ENCODE measurements at places on chromosomes 6 and 20.

- DNase-seq = no peak
Observed at GRCh38 chr6:108565893-108566292, 5.2 kb downstream of the FOXO3 start.

GRCh38 chr20:49935746-49936152 is 448 bp upstream of the RNF114 start:
- DNase-seq = no peak

DNA sequence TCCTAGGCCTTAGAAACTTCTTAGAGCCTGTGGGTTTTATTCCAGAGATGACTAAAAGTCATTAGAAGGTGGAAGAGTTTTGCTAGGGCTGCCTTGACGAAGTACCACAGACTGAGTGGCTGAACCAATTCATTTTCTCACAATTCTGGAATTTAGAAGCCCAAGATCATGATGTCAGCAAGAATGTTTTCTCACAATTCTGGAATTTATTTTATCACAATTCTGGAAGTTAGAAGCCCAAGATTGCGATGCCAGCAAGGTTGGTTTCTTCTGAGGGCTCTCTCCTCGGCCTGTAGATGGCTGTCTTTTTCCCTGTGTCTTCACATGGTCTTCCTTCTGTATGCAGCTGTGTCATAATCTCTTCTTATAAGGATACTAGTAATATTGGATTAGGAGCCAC is 672.9 kb upstream of the MARCKS start:
- no peak for DNase-seq

DNA sequence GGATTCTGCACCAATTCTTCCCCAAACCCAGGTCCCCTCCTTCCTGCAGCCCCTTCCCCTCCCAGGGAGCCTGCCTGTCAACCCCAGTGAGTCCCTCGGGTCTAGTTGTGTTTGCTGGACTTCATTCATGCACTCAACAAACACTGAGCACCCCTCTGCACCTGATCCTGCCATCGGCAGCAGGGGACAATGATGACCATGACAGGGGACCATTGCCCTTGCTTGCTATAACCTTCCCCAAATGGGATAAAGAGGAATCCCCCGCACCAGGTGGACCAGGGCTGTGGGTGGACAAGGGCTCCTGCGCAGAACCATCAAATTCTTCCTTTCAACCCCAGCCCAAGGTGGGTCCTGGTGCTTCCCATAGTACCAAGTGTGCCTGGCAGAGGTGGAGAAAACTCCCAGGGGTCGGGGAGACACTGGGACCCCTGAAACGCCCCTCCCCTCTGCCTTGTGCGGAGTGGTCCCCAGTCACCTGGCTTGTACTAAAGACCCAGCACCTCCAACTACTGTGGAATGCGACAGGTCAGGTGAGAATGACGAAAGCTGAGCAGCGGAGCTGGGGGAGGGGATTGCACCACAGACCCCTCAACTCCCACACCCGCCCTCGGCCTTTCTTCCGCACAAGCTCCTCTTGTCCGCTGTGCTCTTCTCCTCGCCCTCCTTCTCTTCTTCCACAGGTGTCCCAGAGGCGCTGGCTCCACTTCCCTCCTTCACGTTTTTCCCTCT is 119.9 kb upstream of the ZNF217 start:
- no peak for DNase-seq

DNA sequence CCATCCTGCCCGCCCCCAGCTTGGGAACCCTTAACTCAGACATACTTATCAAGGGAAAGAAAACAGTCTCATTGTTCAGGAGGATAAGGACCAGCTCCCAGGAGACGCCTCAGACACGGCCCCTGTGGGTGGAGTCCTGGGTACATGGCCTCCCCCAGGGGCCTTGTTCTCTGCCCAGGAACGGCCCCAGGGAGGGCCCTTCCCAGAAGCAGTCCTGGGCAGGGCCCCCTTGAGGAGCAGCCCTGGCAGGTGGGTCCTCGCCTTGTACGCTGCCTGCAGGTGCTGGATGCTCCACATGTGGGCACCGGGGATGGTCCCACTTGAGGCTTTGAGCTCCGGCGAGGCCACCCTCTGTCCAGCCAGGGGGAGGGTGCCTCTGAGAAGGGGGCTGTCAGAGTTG is 4.5 kb upstream of the GATA5 start:
- DNase-seq = no peak

DNA sequence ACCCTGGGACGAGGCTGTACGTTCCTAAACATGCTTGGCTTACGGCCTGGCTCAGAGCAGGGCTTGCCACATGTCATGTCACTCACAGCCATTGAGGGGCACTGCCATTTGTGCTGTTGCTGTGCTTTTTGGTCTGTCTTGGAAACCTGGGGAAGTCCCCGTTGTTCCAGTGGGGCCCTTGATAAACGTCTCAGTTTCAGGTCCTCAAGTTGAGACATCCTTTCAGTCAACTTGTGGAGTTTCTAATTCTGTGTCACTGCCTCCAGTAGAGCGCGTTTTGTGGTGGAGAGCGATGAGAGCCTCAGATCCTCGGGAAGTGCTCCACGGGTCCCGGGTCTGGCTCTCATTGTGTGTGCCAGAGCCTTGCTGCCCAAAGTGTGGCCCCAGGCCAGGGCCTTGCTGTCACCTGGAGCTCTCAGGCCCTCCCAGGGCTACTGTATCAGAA is 43.0 kb upstream of the CCR6 start:
- no peak for DNase-seq

GRCh38 chr6:75691012-75691411 is 58.0 kb upstream of the MYO6 start:
- no peak for DNase-seq

DNA sequence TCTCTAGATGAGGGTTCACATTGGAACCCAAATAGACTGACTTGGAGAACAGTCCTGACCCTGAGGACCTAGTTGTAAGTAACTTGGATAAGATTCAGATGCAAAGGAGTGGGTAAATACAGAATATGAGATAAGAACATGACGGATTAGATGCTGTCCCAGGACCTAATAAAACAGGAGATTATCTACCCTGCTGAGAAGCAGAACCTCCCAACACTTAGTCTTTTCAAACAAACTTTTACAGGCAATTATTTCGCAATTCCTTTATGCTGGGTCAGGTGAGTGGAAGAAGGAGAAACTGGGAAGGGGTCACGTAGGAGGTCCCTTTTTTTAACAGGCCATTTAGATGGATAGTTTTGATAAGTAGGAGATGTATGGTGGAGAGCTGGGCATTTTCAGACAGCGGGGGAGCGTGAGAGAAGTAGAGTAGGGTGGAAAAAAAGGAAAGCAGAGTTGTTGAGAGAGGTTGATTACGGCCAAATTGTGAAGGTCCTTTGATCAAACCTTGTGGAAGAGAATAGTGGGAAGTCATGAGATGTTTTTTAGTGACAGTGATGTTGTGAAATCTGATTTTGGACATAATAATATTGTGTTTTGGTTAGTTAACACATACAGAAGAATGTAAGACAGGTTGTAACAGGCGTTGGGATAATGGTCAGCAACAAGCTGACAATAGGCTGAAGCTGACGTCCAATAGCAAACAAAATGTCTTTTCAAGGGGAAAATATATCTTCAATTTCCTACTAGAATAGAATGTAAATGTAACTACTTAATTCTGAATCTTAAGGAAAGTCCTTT is 32.8 kb downstream of the FAM83B start:
- DNase-seq = no peak

DNA sequence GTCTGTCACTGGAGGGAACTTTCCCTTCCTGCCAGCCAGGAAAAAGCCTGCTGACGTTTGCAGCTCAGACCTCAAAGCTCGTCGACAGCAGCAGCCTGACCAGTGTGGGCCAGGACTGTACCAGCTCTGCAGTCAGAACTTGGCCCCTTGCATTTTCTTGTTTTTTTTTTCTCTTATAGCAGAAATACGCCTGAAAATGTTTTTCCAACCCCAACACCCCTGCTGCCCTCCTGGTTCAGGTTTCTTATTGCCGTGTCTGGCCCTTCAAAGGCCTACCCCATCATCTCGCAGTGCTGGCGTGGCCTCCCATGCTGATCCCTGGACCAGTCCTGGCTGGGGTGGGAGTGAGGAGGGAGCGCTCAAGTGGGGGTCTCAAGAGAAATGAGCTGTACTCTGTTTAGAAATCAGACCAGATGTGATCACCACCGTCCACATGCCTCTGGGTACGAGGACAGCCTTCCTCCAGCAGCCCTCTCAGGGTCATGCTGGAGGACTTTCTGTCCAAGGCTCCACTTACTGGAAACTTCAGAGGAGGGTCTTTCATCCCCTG is 169.0 kb downstream of the FOXC1 start:
- no peak for DNase-seq

- no peak for DNase-seq
Observed at GRCh38 chr6:107062691-107063090, 34.7 kb downstream of the MTRES1 start.

- DNase-seq = no peak
Observed at GRCh38 chr6:151154418-151154817, 85.3 kb upstream of the AKAP12 start.

- DNase-seq = no peak
Observed at GRCh38 chr20:33411711-33412483, 10.6 kb upstream of the CDK5RAP1 start.

- DNase-seq = no peak
Observed at GRCh38 chr6:167244991-167245390, 46.1 kb upstream of the UNC93A start.

- no peak for DNase-seq
Observed at GRCh38 chr6:136166815-136167214, 83.3 kb downstream of the MTFR2 start.

- no peak for DNase-seq
Observed at GRCh38 chr20:17940224-17940971, 28.2 kb downstream of the SNX5 start.

DNA sequence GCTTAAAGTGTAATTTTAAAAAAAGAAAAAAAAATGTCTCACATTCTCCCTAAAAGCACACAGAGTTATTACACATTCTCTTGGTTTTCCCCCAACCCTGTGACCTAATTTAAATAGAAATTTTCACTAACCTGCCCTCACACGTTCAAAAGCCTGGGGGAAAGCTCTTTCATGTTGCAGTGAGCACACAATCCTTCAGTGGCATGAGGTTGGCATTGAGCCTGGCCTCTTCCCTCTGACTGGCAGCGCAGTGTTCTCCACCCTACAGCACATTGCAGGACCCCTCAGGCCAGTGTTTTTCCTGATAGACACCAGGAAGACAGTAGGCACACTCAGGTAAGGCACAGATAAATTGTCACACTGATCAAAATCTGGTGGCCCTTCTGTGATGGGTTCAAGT is 34.1 kb downstream of the TNFRSF21 start:
- no peak for DNase-seq

DNA sequence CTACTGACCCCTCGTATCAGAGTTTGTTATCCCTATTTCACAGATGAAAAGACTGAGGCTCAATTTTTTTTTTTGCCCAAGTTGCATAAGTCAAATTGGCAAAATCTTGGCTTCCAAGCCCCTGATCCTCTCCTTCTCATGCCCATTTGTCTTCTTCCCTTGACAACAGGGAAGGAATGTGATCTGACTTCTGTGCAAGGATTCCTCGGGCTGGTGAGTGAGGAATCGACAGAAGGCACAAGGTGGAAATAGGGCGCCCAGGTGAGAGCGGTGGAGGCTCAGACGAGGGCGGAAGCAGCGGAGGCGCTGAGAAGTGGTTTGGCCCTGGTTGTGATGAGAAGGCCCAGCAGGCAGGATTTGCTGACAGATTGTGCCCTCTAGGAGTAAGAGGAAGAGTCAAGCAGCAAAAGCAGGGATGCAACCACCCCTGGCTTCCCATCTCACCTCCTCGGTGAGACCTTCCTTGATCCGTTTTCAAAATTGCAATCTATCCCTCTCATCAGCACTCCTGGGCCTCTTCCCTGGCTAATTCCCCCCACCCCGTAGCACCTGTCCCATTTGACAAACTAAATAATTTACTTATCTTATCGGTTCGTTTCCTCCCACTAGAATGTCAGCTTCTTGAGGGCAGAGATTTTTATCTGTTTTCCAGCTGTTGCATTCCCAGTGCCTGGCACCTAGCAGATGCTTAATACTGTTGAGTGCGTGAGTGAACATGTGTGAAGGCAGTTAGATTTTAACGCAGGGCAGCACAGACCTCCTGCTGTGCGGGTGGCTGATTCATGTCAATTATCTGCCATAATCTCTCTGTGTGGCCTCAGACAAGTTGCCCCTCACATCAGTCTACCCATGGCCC is 3.7 kb upstream of the SIRPA start:
- no peak for DNase-seq

- no peak for DNase-seq
Observed at GRCh38 chr6:126701676-126702560, 362.0 kb downstream of the CENPW start.

- DNase-seq = no peak
Observed at GRCh38 chr6:45608252-45608913, 230.6 kb upstream of the SUPT3H start.

- DNase-seq = no peak
Observed at GRCh38 chr20:49228676-49229075, 9.5 kb downstream of the DDX27 start.

DNA sequence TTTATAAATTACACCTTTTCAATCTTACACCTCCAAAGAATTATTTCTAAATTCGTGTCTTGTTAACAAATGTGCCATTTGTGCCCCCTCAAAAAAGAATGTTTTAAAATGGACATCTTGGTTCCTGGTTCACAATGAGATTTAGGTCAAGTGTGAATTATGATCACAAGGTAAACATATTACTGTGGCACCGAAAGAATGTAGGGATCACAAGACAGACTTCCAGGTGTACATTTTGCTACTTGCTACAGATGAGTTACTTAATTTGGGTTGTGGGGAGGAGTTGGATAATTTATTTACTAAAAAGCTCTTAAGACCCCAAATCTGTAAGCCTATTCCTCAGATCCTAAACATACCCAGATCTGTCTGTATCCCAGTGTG is 25.0 kb upstream of the ADTRP start:
- DNase-seq = no peak

All from NCI-H1048 (cell line).